ENCODE measurements at places on chromosomes 7 and 10.
A peak's percentile ranks its signal among the peaks of the same experiment; 100 is the strongest.

GRCh38 chr10:122707535-122707934 is 7.9 kb upstream of the C10orf120 start:
- no peak for DNase-seq

DNA sequence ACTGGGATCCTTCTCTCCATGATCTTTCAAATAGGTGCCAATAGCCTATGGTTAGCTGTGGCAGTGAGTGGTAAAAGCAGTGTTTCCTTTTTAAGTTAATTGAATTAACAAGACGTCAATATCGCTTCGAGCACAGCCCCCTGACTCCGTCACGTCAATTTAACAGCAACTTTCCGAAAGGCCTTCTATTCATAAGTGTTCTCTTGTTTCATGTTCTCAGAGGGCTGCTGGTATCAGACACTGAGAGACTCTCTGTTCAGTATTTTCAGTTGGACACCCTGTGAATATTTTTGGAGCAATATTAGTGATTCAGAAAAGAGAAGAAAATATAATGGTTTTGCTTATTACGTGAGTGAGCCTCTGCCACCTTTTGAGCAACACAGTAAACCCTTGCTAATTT is 174.2 kb upstream of the INSYN2A start:
- no peak for DNase-seq

DNA sequence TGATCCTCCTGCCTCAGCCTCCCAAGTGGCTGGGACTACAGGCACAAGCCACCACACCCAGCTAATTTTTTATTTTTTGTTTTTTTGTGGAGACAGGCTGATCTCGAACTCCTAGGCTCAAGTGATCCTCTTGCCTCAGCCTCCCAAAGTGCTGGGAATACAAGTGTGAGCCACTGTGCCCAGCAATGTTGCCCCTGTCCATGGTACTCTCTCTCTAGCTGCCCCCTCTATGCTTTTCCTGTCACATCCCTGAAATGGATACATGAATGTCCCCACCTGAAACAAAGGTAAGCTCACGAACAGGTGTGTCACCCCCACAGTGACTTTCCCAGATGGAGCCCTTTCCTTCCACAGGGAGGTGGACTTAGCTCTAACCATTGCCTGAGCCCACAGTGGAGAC is 141.1 kb upstream of the MGMT start:
- DNase-seq = no peak

DNA sequence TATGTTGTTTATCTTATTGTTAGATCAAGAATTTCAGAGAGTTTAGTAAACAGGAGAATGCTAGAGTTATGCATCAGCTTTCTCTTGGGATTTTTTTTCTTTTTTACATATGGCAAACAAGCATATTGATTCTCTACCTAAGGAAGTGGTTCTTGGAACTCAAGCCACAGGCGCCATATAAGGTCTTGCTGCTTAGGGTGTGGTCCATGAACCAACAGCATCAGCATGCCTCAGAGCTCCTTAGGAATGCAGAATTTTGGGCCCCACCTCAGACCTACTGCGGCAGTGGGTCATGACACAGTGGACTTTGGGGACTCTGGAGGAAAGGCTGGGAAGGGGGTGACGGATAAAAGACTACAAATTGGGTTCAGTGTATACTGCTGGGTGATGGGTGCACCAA is 230.8 kb downstream of the SKAP2 start:
- no peak for DNase-seq

DNA sequence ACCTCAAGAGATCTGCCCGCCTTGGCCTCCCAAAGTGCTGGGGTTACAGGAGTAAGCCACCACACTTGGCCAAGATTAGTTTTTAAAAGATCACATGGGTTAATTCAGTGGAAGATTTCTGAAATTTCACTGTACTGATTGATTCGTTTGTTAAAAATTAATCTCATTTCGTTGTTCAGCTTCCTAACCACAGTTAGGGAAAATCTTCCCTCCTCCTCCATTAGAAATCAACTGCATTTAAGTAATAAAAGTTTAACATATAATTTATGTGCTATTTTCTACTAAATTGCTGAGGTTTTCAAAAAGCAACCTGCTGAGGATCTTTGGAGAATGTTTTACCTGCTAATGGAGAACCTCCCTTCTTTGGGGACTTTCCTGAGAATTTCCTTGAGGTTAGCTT is 522.4 kb downstream of the GATA3 start:
- DNase-seq = no peak

- peak; percentile 26 for DNase-seq
Measured at GRCh38 chr7:134752006-134752760, 27.3 kb upstream of the CALD1 start.

DNA sequence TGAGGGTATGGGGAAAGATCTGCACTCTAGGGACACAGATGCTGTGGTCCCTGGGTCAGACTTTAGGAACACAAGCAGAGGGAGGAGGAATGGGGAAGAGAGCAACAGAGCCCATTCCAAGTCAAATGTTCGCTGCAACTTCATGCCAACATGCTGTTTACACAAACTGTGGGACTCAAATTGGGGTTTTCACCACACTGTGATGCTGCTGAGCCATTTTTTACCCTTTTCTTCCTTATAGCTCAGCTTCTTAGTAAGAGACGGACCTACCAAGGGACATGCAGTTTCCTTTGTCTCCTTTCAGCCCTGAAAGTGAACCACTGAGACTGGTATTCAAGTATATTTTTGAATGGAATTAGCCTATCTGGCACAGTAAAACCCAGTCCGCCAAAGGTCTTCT is 64.3 kb upstream of the AGK start:
- no peak for DNase-seq

GRCh38 chr7:27453702-27454405 is 208.8 kb downstream of the HIBADH start:
- DNase-seq = no peak

DNA sequence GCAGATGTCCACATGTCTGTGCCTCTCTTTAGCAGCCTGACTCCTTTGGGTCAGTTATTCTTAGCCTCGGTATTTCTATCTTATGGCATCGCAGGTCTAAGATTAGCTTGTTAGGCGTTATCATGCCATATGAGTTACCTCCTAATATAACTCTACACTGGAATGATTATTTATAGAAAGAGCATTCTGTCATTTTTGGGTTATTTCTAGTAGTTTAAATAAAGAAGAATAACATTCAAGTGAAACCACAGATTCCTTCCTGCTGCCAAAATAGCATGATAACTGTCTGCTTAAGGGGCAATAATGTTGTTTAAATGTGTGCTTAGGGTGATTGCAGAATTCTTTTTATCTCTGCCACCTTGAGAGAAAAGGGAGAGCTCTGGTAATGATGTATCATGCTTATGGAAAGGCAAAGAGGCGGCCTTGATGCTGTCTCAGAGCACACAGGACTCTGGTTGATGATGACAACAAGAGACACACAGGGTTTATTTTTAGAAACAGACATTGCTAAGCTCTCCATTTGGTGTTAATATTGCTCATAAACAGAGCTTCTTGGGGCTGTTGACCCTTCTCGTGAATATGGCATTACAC is 10.4 kb downstream of the HDAC9 start:
- no peak for DNase-seq

DNA sequence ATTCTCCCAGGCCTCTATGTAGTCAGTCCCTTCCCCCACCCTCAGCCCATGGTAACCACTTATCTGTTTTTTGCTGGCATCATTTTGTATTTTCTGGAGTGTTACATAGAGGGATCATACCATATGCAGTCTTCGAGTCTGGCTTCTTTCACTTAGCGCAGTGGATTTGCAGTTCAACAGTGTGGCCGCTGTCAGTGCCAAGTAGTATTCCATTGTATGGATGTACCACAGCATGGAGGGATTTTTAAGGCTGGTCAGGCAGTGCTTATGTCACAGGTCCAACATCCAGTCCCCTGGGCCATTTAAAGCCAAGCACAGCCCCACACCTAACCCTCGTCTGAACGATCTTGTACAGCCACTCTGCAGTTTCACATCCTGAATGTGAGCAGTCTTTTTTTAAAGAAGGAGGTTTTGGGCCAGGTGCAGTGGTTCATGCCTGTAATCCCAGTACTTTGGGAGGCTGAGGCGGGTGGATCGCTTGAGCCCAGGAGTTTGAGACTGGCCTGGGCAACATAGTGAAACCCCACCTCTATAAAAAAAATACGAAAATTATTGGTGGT is 121.8 kb downstream of the CUX1 start:
- DNase-seq = no peak

DNA sequence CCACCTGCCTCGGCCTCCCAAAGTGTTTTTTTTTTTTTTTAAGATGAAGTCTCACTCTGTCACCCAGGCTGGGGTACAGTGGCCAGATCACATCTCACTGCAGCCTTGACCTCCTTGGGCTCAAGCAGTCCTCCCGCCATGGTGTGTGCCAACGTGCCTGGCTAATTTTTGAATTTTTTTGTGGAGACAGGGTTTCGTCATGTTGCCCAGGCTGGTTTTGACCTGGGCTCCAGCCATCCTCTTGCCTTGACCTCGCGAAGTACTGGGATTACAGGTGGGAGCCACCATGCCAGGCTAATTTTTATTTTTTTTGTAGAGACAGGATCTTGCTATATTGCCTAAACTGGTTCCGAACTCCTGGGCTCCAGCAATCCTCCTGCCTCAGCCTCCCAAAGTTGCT is 9.0 kb upstream of the MLXIPL start:
- DNase-seq = no peak

DNA sequence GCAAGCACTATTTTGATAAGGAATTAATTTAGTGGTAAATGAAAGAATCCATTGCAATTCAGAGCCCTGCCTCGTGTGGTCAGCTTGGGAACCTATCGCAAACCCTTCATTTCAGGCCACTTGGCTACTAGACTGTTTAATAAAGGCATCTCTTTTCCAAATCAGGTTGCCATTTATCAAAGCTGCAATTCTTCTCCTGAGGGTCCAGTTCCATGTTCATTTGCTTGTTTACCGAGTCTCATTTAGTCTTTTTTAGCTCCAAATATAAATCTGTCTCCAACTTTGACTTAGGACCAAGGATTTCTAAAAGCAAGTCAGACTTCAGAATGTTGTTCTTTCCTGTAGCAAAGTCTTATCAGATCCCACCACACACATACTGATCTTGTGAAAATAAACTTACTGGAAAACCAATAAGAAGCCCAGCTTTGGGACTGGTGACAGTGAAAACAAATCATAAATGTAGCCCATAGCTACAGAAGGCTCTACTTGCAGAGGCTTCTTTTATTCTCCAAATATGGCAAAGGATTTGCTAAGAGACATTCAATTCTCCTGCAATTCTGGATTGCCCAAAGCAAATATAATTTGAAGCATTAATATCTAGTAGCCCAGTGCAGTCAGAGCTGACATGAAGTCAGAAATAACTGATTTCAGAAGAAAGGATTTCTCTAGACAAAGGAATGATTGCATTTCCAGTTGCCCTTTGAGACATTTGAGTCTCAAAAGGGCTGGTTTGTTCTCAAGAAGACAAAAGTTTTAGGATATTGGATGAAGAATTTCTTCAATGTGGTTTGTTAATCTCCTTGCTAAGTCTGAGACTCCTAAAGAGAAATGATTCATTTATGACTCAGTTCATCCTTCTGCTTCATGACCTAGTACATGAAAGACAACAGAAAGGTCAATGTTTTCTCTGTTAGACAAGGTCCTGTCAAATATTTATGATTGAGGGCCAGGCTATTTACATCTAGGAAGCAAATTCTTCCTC is 28.0 kb downstream of the PPP1R3C start:
- no peak for DNase-seq

DNA sequence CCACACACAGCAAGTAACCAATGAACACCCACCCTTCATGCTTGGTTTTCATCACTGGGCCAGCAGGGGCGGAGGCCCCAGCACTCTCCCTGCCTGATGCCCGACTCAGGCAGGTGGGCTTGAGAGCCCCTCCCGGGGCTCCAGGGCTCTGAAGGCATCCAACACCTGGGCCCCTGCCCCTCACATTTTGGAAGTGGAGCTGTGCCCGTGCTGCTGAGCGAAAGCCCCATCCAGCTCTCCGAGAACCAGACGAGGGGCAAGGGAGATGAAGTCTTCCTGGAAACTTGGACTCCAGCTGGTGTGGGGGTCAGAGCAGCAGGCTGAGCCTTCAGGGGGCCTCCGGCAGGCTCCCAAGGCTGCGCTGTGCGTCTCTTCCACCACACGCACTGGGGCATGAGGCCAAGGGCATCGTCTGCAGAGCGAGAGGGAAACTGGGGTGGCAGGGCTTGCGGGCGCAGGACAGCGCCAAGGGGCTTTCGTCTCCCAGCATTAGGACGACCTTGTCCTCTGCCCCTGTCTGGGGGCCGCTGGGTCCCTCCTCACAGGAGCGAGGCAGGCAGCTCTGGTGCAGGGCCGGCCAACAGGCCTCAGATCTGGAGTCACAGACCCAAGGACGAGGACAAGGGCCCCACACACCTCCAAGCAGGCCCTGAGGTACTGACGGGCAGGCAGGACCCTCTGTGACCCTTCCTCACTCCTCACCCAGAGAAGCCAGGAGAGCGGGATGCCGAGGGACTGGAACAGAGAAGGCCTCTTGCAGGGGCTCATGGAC is 108.3 kb upstream of the FAM20C start:
- DNase-seq = no peak

GRCh38 chr10:95831515-95831914 is 75.6 kb downstream of the ENTPD1 start:
- no peak for DNase-seq

- DNase-seq = no peak
Measured at GRCh38 chr10:30502266-30503060, 68.5 kb downstream of the MAP3K8 start.

GRCh38 chr7:90592033-90592432 is 4.1 kb upstream of the CDK14 start:
- no peak for DNase-seq

DNA sequence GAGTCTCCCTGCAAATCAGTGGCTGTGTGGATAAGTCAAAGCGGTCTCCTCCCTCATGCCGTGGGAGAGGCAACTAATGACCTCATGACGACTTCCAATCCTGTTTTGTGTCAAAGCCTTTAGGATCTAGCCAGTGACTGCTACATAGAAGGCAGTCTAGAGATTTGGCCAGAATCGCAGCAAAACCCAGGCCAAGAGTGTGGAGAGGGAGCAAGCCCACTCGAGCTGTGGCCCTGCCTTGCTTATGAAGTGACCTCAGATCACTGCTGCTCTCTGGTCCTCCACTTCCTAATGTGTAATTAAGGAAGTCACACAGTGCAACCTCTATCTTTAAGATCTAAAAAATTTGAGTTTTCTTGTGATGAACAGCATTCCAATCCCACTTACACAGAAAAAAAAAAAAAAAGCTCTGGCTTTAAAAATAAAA is 296.7 kb upstream of the KLF6 start:
- DNase-seq = no peak

DNA sequence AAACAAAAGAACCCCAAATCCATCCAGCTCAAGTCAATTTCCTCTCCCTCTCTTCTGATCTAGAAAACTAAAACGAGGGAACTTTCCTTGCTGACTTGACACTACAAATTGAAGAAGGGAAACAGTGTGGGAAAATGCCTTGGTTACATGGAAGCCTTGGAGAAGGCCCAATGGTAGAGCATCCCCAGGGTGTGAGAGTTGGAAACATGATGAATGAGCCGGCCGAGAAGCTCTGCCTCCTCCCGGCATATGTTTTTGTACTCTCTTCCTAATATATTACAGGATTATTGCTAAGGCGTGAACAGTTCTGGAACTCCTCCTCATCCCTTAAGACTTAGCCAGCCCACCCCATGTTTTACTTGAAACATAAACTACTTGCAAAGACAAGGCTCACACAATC is 618.2 kb upstream of the MGMT start:
- no peak for DNase-seq

- DNase-seq = no peak
Measured at GRCh38 chr7:36607721-36608095, 116.6 kb downstream of the AOAH start.

Data from NCI-H446 (cell line).